ENCODE measurements at places on chromosomes 1 and 21.

GRCh38 chr1:18761948-18762840, 97.3 kb downstream of the TAS1R2 start:
- no peak for DNase-seq

DNA sequence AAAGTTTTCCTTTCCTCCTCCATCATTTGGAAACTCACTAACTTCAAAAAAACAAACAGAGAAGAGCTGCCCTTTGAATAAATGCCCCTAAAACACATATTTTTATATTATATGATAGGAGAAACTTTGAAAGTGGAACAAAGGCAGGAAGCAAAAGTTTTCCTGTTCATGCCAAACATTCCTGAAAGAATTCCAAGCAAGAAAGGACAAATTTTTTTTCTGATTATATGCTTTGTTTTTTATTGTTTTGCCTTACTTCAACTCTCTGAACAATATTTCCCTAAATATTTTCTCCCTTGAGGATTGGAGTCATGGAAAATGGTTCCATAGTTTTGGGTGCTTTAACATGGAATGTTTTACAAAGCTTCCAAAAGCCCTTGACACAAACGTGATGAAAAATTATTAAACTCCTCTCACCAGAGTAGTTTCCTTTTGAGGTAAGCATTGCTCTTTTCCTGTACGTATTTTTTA, 638.5 kb upstream of the CAMK1G start:
- DNase-seq = no peak

DNA sequence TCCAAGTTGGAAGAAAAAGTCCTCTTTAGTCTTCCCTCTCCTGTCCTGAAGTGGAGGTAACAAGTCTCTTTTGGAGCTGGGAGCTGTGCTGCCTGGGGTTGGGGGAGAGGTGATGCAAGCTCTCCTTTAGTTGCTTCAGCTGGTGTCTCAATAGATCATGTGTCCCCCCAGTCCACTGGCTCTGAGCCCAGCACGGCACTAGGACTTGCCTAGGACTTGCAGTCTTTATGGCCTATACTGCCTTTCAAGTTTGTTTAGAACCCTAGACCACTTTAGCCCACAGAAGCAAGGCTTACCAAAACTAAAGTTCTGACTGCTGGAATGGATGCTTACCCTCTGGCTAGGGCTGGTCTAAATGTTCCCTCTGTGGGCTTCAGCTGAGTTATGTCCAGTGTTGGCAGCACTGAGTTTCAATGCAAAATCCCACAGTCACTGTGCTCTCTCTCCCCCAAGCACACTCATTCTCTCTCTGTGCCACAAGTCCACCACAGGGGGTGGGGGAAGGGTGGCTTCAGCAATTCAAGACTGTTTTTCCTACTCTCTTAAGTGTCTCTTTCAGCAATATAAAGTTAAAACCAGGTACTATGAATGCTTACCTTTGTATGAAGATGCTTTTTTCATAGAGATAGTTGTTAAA, 185.0 kb downstream of the DNAH14 start:
- no peak for DNase-seq

- DNase-seq = no peak
Observed at GRCh38 chr1:81409780-81410274, 390.9 kb upstream of the ADGRL2 start.

GRCh38 chr21:38241029-38241740, 15.6 kb upstream of the KCNJ15 start:
- DNase-seq = no peak

DNA sequence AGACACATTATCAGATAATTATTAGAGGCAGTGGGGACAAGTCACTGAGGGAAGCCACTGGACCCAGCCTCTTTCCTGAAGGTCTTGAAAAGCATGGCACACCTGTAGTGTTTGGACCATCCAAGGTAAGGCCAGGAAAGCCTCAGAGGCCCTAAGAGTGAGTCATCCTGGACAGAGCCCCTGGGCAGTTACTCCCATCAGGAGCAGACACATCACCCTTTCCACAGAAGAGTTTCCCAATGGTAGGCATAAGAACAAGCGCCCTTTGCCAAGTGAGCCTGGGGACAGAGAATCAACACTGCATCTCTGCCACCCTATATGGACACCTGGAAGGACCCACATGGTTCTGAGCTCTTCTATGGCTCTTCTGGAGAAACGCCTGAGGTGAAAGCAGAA, 136.0 kb downstream of the PLXNA2 start:
- DNase-seq = no peak

DNA sequence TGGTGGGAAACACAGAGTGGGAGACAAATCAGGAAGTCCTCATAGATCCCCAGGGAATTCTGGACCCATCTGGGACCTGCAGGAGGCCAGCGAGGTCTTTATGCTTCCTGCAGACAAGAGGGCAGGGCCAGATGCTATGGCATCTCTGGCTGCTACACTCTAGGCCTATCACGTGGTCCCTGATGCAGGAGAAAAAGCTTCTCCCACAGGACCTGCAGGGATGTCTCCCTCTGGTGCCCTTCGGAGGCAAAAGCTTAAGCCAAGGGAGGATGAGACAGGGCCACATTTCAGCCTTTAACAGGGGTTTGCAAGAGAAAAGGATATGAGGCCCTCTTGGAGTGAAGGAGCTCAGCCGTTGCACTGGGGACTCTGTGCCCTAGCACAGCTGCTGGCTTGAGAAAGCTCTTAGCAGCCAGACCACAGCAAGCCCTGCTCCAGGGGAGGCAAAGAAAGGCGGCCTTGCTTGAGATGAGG, 243.0 kb downstream of the C1orf94 start:
- no peak for DNase-seq

- DNase-seq = no peak
Observed at GRCh38 chr1:116164604-116165368, 53.6 kb downstream of the MAB21L3 start.

DNA sequence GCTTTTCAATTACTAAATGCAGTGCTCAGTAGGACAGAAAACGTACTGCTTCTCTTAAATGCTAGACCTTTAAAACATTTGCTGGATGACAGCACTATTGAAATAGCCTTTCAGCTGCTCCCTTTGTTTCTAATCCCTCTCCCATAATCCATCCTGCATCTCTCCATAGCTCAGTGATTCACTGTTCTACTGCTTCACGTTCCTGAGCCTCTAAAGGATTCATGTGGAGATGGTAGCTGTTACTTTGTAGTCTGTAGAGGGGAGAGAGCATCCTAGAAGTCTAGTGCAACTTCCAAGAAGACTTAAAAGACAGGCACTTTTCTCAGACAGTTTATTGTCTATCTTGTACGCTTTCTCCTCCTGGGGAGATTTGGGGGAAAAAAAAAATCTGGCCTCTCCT, 51.4 kb downstream of the LRRC8B start:
- no peak for DNase-seq

DNA sequence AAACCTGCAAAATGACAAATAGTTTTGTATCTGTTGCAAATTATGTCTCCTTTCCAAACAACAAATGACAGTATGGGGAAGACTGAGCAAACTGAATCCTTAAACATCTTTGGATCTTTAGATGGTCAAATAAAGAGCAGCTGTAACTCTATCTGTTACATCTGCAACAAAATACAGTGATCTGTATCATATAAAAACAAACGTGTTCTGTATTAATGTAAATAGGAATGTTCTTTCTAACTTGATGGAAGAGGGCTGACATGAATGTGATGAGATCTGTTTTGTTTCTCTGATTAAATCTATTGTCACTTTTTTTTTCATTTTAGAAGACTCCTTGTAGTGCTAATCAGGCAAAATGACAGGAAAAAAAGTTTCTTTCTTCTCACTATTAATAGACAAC, 159.5 kb downstream of the GPATCH2 start:
- no peak for DNase-seq

GRCh38 chr1:1331068-1331965, at the start of gene TAS1R3:
TSS of gene TAS1R3 (plus strand) at chr1:1331280. CDS start at chr1:1331346, 66 bp downstream.
- no peak for DNase-seq

DNA sequence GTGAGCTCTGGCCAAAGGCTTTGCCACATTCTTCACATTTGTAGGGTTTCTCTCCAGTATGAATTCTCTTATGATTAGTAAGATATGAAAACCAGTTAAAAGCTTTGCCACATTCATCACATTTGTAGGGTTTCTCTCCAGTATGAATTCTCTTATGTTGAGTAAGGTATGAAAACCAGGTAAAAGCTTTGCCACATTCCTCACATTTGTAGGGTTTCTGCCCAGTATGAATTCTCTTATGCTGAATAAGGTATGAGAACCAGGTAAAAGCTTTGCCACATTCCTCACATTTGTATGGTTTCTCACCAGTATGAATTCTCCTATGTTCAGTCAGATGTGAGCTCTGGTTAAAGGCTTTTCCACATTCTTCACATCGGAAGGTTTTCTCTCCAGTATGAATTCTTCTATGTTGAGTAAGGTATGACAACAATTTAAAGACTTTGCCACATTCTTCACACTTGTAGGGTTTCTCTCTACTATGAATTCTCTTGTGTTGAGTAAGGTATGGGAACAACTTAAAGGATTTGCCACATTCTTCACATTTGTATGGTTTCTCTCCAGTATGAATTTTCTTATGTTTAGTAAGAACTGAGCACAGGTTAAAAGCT, 20.7 kb downstream of the ZNF695 start:
- no peak for DNase-seq

DNA sequence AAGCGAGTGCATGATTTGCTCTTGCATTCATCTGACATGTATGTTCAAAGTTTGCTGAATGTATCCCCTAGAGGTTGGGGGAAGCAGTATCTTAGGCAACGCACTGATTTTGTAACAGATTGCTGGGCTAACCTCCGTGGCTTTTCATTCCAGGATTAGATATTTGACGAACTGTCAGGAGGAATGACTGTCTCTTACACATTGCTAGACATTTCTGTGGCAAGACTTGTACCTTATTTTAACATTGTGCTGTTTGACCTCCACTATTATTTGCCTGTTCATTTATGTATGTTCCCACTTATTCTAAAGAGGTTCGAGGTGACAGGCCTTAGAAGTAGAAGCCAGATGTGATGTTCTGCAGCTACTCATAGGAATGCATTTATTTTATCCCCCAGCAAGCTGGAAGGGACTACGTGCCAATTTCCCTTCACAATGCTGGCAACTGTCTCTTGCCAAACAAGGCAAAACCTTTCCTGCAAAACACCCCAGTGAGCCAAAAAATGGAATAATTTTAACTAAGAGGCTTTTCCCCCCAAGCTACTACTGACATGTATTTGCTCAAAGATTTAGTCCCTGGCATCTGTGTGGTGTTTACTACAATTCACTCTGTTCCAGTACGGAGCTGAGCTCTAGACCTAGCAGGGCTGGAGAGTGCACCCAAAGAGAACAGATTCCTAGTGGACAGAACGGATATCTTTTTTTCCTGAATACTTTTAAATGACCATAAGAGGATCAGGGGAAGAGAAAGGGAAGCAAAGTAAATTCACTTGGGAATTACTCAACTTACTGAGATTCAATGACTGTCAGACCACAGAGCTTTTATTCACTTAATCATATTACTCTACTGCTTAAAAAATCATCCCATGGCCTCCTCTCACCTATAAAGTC, 646.2 kb downstream of the SMYD3 start:
- no peak for DNase-seq

- DNase-seq = no peak
Observed at GRCh38 chr1:41804176-41804575, 114.5 kb downstream of the HIVEP3 start.

DNA sequence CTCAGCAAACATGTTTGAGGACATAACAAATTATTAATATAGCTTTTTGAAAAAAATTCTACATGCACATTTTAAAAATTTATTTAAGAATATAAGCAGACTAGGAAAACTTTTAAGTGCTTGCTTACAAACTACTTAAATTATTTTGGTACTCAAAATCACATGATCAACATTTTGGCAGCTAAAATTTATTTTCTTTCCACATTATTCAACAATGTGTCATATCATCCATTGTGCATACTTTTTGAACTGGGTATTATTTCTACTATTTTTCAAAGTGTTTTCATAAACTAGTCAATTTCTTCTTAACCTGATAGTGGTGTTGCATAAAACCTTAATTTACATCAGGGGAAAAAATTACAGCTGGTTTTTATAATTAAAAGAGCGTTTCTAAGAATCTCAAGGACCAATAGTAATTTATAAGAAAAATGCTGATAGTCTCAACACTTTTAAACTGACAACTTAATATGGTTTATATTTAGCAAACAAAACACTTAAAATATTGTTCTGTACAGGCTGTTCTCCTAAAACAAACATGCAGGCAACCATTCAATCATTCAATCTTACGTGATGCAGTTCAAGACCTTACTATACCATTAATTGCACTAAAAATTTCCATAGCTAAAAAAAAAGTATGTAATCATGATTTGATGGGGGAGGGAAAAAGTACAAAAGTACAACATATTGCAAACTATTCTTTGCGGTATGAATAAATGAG, 105.0 kb downstream of the GPATCH2 start:
- DNase-seq = no peak

- no peak for DNase-seq
Observed at GRCh38 chr21:39265603-39266002, 47.8 kb downstream of the BRWD1 start.

DNA sequence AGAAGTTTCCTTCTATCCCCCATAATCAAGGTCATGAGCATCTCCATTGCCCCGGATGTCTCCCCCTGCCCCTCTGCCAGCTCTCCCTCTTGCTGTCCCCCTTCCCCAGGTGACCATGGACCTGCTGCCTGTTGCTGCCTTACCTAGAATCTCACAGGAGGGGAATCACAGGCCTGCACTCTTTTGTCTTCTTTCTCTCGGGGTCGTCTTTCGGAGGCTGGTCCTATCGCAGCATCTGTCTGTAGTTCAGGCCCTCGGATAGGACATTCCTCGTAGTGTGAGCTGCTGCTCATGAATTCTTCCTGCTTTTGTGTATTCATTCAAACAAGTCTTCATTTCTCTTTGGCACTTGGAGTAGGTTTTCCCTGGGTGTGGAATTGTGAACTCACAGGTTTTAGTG, 39.9 kb upstream of the ACTRT2 start:
- DNase-seq = no peak

- DNase-seq = no peak
Observed at GRCh38 chr1:25469177-25469576, 38.5 kb downstream of the MACO1 start.

GRCh38 chr1:201002510-201002909, 21.0 kb downstream of the KIF21B start:
- DNase-seq = no peak

Data from activated CD8-positive, alpha-beta memory T cell treated with anti-CD3 and anti-CD28 coated beads for 1 hour (primary cell).